ENCODE measurements at places on chromosomes 16 and 17.

GRCh38 chr16:72166151-72166550 is 5.8 kb downstream of the PMFBP1 start:
- DNase-seq: no peak

DNA sequence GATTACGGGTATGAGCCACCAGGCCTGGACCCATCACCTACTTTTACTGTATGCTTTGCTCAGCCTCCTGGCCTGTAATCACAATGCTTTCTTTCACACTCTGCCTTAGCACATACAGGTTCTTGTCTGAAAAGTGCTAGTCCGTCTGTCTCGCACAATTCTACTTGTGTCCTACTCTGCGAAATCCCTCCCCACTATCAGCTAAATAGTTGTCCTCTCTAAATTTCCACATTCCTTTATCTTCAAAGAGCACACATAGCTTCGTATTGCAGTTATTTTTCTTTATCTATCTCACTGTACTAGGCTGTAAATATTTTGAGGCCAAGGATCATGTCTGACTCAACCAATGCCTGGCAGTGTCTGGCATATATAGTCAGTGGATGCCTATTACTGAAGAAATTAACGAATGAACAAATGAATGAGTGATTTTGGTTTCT is 38.5 kb upstream of the ETV4 start:
- no peak for DNase-seq

GRCh38 chr16:22813223-22813947 is 577 bp upstream of the HS3ST2 start:
- DNase-seq: no peak

DNA sequence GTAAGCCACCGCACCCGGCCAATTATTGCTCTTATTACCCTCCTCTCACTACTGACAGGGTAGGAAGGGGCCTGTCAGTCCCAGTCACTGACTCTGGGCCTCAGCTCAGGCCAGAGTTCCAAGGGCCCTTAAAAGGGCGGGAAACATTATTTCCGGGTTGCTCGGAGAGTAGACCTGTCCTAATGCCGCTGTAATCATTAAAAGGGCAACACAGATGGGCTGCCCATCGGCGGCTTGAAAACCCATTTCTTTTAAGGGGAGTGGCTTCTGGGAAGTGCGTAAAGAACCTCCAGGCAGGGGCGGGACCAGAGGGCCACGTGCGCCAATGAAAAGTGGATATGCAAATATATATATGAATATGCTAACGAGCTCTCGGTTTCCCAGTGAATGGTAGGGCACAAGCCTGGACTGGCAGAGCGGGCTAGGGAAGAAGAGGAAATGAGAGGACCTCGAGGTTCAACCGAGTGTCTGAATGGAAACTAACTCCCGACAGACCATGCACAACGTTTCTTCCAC is 26.6 kb downstream of the PIPOX start:
- no peak for DNase-seq

DNA sequence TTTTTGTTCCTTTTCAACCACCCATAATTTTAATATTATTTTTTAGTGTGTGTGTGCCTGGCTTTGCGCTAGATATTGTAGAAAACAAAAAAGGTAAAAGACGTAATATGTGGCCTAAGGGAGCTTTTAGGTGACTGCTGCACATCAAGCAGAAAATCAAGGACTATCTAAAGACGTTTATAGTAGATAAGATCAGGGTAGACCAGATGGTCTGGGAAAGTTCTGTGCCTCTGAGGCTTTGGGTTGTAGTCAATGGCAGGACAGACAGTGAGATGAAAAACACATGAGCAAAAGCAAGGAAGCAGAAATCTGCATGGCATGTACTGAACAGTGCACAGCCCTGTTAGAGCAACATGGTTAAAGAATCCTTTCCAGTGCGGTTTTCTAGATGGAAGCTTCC is 26.8 kb upstream of the ARHGAP23 start:
- DNase-seq: no peak

DNA sequence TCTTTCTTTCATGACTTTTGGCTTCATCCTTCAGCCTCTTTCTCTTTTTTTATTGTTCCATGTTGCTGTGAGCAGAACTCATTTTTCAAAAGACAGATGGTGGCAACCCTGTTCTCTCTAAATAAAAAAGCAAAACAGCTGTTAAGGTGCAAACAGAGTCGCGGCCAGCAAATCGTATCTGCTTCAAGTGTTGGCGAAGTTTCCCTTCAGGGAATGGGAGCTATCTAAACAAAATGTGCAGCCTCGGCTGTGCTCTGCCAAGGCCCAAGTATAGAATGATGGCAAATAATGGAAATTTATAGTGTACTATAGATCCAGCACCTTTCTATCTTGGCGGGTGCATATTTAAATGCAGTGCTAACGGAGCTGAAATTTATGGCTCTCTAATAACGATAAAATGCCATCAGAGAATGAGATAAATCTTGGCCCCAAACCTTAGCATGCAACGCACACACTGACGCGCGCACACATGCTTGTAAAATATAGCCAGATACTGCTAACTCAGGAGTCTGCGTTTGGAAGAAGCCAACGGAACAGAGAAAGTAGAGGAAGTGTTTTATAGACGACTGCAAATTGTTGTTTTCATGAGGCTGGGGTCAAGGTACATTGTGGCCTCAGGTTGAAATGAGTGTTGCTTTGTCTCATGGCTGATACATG is 315.5 kb upstream of the RBFOX1 start:
- DNase-seq: no peak

DNA sequence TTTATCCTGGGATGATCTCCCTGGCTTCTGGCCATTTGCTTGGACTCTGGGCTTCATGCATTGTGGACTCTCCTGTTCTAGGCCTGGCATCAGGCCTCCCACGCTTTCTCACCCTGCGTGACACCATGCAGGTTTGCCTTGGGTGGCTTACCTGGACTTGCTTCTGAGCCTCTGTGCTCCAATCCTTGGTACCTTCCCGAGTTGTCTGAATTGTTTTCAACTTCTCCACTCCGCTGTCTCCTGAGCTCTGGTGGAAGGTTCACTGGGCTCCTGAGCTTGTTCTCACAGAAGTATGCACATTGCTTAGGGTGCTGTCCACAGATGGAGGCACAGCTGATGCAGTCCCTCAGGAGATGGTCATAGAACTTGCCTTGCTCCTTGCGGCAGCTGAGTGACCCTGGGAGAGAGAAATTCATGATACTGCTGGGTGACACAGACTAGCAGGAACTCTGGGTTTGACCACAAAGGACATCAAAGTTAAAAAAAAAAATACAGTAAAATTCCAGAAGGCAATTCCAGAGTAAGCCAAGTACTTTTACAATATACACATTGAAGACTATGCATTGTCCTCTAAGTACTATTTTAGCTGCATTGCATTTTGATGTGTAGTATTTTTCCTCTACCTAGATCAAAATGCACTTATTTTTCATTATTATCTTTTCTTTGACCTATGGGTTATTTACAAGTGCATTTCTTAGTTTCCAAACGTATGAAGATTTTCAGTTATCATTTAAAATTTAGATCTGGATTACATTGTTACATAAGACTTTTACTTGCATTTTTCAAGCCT is 23.1 kb downstream of the TNFRSF13B start:
- DNase-seq: no peak

GRCh38 chr17:36500745-36501225 is 14.3 kb downstream of the ZNHIT3 start:
- no peak for DNase-seq

DNA sequence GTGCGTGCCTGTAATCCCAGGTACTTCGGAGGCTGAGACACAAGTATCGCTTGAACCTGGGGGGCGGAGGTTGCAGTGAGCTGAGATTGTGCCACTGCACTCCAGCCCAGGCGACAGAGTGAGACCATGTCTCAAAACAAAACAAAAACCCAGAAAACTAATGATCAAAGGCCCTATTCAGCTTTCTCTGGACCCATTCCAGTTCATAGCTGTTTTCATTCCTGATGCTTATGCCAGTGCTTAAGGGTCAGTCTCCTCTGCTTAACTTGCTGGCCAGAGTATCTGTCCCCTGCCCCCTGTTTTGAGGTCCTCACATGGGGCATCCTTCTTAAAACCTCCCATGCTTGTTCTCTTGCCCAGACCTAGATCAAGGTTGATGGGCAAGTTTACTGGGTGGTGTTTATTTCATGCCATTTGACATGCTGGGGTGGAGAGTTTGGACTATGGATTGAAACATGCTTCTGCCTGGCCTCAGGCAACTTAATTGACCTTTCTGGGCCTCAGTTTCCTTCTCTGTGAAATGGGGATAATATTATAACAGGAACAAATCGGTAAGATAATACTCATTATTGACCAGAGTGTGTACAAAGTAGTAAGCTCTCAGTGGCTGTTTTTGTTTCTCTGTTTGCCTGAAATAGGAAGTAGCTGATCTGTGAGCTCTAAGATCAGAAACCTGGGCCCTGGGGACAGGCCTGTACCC is 369.8 kb downstream of the CPPED1 start:
- no peak for DNase-seq

DNA sequence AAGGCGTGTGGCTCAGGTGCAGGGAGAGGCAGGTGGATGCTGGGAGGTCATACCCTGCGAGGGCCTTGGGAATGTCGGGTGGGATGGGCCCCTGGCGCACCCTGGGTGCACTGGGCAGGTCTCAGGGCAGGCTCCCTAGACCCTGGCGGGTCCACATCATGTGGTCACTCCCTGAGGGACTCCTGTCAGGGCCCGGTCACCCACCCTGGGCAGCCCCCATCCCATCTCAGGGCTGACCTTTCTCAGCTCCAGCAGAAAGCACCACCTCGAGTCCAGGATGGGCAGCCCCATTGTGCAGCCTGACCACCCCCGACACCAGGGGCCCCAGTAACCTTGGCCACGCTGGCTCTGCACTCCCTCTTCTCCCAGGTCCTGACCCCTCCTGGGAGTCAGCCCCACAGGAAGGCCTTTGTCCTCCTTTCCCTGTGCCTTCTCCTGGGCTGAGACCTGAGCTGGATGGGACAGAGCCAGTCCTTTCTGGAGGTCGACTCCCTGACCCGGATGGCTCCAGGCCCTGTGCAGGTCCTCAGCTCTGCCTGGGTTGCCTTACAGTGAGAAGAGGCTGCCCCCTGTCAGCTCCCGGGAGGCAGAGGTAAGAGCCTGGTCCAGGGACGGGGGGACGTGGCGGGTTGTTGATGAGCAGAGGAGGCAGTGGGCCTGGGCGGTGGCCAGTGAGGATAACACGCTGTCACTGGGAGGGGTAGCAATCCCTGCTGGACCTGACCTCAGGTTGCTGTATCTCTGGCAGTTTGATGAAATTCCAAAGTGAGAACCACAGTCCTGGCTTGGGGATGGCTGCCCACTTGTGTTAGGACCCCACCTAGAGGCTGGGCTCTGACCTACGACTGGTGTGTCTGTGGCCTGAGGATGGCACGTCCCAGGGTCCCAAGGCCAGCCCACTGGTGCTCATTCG is 77.9 kb downstream of the GOSR1 start:
- DNase-seq: no peak

DNA sequence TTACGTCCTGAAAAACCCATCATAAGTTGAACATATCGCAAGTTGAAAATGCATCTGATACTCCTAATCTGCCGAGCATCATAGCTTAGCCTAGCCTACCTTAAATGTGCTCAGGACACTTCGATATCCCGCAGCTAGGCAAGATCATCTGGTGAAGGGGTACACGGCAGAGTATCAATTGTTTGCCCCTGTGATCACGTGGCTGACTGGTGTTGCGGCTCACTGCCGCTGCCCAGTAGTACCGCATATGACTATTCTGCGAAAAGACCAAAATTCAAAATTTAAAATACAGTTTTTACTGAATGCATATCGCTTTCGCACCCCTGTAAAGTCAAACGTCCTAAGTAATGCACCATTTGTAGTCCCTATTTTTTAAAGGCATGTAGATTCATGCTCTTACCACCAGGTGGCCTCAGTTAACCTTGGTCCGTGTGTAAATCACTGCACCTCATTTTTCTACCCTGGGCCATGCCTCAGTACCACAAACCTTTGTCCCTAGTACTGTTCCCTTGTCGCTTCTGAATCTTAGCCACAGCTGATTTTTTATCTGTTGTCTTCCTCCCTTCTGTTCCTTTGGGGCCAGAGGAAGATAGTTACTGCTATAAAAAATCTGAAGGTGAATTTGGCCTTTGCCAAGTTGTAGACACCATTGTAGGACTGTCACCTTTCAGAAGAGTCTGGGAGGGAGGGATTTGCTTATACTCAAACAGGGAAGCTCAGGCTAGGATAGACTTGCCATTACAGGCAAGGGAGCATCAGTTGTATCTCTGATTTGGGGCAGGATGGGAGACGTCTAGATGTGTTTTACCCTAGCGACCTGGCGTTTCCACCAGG is 34.4 kb downstream of the WWP2 start:
- DNase-seq: no peak

DNA sequence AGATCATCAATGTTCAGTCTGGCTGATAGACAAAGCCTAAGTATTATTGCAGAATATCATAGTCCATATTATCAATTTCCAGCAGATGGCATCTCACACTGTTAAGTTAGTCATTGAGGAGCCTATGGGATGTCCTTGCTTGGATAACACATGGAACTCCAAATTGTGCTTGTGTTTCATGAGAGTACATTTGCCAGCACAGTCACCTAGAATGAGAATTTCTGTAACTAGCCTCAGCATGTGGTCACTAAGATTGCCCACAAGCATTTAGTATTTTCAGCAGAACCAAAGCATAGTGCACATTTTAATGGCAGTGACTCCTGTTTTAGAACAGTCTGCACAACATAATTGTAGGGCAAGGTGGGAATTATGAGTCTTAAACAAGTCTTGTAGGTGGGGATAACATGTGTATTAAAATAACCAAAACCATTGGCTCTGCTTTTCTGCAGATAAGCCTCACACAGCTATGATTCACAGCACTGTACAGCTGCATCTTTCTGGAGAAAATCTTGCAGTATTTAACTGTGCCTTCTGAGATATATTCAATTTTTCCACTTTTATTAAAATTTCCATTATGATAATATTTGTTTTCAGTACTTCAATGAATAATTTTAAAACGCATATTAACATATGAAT is 882.8 kb upstream of the SOX9 start:
- DNase-seq: no peak

GRCh38 chr17:44543213-44543904 is 13.9 kb upstream of the FZD2 start:
- DNase-seq: no peak

DNA sequence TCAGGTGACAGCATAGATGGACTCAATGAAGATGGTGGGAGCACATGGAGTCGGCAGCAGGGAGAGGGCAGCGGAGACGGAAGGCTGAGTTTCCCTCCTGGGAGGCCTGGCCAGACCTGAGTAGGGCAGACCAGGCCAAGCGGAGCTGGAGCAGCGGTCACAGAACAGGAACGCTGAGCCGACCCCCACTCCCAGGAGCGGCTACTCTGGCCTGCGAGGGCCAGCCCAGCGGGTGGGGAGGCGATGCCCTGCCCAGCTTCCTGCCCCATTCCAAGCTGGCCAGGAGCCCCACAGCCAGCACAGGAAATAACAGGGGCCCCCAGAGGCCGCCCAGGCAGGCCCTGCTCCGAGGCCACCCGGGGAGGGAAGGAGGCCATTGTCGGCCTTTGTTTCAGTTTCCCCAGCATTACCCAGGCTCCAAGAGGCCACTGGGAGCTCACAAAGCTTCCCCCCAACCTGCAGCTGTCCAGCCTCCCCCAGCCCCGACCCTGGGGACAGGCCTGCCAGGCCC is 79.8 kb downstream of the ZNF423 start:
- no peak for DNase-seq

Measured in activated CD4-positive, alpha-beta T cell treated with anti-CD3 and anti-CD28 coated beads, Interleukin-2, amount 50 U/mL, for 24 hours (primary cell).